ENCODE measurements at places on chromosomes 16 and 17.

DNA sequence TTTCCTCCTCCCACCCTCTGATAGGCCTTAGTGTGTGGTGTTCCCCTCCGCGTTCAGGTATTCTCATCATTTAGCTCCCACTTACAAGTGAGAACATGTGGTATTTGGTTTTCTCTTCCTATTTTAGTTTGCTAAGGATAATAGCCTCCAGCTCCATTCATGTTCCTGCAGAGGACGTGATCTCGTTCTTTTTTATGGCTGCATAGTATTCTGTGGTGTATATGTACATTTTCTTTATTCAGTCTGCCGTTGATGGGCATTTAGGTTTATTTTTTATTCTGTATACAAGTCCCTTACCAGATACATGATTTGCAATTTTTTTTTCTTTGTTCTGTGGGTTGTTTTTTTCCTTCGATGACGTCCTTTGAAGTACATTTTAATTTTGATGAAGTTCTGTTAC is 18.8 kb upstream of the CDK5R1 start:
- DNase-seq = no peak

DNA sequence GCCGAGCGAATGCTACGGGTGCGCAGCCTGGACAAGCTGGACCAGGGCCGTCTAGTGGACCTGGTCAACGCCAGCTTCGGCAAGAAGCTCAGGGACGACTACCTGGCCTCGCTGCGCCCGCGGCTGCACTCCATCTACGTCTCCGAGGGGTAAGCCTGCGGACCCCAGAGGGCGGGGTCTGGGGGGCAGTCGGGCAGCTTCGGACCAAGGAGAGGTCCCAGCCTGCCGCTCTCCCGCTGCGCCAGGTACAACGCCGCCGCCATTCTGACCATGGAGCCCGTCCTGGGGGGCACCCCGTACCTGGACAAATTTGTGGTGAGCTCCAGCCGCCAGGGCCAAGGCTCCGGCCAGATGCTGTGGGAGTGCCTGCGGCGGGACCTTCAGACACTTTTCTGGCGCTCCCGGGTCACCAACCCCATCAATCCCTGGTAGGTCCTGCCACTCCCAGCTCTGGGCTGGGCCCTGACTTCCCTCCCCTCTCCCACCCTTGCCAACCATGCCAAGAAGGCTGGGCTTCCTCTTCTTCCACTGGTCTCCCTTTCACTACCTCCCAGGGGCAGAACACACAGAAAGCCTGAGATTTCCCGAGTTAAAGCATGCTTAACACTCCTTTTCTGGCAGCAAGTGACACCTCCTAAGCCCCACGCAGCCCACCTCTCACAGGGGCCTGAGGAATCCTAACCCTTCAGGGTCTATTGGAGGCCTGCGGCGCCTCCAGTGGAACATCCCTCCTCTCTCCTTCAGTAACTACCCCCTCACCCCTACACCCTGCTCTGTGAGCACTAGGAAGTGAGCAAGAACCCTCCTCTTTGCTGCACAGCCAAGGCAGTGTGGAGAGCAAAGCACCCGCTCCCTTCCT is 3.2 kb downstream of the NAGS start:
- DNase-seq = no peak

DNA sequence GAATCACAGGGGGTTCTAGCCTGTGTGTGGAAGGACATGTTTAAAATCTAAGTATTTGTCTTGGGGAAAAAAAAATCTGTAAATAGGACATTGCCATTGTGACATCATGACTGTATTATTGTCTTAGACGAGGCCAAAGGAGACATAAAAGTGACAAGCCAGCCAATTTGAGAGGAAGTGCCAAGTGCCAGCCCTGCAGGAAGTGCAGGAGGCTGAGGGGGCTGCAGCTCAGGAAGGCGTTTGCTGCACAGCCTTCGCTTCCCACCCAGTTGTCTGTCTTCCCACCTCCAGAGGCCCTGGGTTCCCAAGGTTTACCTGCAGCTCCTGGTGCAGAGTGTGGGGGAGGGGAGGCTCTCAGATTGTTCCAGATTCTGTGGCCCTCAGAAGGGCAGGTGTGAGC is 1.3 kb downstream of the ADCY7 start:
- DNase-seq = peak; percentile 50

DNA sequence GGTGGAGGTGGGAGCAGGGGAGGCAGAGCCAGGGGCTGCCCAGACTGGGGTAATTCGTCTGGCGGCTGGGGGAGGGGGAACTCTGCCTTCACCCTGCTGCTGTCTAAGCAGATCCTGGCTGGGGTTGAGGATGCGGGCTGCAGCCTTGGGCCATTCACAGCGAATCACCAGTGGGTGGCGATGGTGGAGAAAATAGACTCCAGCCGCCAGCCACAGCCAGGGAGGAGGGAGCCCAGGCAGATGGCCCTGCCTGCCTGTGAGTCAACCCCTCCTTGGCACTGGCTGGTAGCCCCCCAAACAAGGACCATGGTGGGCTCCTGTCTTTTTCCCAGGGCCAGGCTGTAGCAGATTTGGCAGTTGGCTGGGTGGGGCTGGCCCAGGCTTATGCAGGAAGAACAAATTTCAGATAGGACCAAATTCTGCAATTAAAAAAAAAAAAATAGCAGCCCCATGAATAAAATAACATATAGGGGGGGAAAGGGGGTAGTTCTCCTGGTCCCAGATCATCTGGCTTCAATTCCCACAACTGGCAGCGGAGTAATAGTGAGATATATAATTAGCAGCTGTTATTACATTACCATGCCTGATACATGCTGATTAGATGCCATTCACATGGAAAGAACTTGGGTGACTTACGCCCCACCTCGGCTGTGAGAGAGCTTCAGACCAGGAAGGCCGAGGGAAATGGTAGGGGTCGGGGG is 41.5 kb upstream of the CDH5 start:
- no peak for DNase-seq

DNA sequence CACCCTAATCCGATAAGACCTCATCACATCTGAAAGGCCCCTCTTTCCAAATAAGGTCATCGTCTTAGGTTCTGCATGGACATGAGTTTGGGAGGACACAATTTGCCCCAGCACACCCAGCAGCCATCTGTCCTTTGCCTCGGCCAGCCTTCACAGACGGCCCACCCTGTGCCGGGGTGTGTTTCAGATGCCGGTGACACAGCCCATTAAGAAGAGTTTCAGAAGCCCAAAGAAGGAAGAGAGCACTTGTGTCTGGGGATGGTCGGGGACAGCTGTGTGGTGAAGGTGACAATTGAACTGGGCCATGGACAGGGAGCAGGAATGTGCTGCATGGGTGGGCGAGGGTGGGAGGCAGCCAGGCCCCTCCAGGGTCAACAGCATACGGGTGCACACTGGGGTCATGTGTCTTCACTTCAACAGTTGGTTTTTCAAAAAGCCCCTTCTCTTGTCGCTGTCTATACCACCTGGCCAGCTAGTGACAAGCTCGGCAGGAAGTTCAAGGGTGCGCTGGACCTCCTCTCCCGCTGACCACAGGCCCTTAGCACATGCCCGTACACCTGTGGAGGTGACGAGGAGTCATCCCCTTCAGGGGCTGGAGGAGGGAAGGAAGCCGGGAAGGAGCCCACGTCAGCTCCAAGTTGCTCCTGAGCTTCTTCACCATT is 183.1 kb downstream of the C16orf95 start:
- no peak for DNase-seq

GRCh38 chr17:55163408-55163807 is 101.4 kb upstream of the HLF start:
- no peak for DNase-seq

DNA sequence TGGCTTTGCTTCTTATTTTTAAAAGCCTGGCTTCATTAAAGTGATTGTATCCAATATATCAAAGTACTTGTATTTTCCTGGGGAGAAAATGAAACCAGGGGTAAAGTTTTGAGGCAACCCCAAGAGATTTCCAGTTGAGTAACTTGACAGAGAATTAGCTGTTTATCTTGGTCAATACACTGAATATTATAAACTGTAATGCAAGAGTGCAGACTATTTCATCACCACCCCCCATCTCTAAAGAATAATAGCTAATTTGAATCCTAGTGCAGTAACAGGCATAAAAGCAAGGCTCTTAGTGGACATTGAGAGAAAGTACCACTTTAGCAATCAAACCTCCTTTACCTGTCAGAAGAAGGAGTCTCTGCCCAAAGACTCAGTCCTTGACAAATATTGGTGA is 27.0 kb downstream of the IRX6 start:
- no peak for DNase-seq

DNA sequence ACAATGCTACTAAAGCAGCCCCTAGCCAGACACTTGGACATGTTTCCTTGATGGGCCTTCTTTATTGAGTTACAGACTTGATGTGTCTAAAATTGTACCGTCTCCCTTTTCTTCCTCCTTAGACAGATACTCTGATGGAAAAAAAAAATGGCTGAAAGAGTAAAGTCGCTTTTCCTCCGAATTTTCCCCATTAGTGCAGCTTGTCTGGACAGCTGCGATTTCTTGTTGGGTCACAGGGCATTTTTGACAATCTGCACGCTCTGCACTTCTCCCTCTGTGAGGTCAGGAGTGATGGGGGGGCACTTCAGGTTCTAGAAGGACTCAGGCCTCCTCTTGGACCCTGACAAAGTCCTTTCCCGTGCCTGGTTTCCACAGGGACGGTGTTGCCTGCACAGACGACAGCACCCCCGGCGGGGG is 968 bp upstream of the PRKAR1A start:
- no peak for DNase-seq

- no peak for DNase-seq
Measured at GRCh38 chr17:15886804-15887203, 58.1 kb upstream of the ADORA2B start.

DNA sequence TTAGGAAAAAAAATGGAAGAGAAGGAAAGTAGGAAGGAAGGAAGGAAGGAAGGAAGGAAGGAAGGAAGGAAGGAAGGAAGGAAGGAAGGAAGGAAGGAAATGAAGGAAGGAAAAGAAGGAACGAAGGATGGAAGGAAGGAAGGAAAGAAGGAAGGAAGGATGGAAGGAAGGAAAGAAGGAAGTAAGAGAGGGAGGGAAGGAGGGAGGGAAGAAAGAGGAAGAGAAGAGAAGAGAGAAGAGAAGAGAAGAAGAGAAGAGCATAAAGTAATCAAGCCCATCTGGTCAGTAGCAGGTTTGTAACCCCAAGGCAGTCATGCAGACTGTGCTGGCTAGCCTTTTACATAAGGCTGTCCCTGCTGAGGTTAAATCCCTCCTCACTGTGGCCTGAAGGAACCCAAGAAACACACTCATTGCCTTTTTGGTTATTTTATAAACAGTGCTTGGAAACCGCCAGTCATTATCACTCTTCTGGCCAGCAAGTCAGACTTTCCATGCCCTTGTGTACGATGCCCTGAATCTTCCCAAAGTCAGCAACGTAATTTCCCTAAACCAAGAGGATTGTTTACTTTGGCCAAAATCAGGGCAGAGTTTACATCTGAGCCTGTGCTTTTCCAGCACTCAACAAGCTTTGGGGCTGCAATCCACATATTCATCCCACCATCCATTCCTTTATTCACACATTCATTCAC is 409.6 kb upstream of the MAF start:
- DNase-seq = no peak

- DNase-seq = no peak
Measured at GRCh38 chr17:61017317-61018006, 339.8 kb downstream of the BCAS3 start.

DNA sequence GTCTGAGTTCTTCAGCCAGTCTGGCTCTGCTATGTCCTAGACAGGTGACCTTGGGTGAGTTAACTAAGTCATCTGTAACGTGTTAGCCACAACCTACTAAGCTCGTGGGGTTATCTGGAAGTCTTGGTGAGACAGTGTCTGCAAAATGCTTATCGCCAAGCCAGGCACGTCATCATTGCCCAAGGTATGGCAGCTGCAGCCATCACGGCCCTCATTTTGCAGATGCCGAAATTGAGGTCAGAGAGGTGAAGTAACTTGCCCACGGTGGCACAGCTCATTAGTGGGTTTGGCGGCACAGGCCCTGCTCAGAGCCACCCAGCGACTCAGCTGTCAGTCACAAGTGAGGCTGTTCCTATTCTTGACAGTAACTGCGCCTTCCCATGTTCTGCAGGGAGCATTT is 79.8 kb downstream of the CMIP start:
- peak; percentile 41 for DNase-seq

DNA sequence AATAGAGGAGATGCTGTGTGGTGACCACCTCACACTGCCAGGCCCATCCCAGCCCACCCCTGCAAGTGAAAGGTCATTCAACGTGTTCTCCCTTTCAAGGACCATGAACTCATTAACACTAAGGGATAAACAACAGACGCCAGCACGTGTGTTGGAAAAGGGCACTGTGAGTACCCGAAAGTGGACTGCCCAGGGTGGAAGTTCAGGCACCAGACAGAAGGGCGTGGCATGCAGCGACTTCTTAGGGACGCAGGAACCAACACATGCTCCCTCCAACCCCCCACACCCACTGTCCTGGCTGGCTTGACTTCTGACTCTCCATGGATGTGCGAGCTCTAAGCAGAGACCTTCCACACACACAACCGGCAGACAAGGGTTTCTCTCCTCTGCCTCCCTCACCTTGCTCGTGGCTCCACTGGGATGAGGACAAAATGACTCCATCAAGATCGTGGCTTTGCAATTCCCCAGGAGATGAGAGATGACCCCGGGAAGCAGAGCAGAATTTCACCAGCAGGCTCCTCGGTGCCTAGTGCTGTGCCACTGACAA is 11.0 kb downstream of the UBALD1 start:
- DNase-seq = no peak

GRCh38 chr17:43880420-43880991 is 26.8 kb downstream of the MPP2 start:
- DNase-seq = peak; percentile 60

DNA sequence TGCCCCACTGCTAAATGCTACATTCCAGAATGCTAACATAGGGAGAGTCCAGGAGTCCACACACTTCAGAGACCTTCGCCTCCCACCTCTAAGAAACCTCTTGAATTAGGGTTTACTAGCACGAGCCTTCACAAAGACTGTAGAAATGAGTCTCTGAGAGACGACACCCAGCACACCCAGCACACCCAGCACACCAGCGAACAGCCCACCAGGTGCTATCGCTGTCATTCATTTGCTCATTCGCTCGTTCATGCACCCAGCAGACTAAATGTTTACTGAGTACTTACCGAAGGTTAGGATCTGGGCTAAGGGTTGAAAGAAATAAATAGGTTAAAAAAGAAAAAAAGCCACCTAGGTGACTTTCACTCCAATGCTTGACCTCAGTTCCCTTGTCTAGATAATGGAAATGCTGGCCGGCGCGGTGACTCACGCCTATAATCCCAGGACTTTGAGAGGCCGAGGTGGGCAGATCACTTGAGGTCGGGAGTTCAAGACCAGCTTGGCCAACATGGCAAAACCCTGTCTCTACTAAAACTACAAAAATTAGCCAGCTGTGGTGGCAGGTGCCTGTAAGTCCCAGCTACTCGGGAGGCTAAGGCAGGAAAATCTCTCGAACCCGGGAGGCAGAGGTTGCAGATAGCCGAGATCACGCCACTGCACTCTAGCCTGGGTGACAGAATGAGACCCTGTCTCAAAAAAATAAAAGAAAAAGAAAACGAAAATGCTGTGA is 100.8 kb downstream of the ADCY9 start:
- DNase-seq = no peak

DNA sequence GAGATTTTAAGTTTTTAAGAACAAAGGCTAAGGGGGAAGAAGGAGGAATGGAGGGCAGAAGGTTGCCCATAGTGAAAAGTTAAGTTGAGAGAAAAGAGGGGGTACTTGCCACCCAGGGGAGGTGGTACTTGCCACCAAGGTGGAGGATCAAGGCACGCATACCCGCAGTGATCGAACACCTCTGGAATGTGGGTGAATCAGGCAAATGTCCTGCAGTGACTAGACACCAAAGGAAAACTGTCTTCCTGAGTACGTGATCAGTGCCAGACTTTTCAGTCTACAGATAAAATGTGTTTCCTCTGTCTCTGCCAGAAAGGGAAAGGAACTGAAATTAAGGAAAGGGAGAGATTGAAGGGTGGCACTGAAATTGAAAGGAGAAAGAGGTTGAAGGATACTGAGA is 2285.3 kb downstream of the TP53TG3F start:
- no peak for DNase-seq
